Hematopoietic multipotent progenitor cell (in vitro differentiated cells): ENCODE measurements at places on chromosomes 4 and X. TPM values are rescaled to one million over a fixed set of nuclear protein-coding genes. Genes with fewer than 3 reads are reported as not detected.

DNA sequence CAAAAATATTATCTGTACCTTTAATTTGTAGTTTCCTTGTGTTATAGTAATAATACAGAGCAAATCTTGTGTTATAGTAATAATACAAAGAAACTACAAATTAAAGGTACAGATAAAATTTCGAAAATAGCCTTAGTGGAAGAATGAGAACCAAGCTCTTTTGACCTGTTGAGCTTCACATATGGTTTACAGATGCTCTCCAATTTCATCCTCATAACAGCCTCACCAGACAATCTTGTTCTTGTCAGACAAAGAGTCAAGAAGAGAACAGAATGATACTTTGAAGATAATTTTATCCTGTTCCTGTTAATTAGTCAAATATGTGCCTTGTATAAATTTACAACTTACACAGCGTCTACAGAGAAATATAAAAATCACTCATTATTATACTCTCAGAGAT is 12.8 kb downstream of the ATXN3L start:
- DNase-seq, result no peak

- DNase-seq, result no peak
These were observed 302.4 kb downstream of the IL1RAPL1 start for GRCh38 chrX:28889591-28890090.

GRCh38 chr4:186726426-186727168 is 2.9 kb upstream of the FAT1 start:
- DNase-seq, result no peak

DNA sequence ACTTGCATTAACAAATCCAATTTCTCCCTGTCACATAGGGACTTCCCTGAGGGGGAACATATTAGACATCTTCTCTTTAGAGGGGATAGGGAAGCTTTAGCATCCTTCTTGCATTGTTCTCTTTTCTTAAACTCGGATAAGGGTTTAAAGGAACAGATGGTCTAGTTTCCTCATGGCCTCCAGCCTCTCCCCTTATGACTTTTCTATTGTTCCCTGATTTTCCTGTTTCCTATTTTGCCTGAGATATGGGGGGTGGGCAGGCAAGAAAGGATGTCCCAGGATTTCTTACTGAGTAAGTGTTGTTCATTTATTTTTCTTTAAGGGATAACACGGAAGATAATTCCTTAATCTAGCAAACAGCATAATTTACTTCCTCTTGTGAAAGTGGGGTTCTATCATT is 107.7 kb upstream of the MAGEE2 start:
- no peak for DNase-seq

DNA sequence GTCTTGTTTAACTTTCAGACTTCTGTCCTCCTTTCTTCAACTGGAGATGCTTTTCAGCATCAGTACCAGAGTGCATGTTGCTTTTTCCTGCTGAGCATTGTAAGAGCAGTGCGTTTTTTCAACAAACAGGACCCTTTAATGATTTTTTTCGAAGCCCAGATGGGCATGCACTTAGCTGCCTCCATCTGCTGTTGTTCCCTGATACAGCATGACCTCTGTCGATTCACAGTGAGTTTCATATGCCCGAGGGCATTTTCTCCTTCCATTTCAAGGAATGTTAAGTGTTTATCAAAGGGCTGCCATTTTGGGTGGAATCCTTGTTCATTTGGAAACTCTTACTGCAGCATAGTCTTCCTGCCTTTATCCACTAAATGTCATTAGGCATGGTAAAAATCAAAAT is 428.6 kb downstream of the DTHD1 start:
- DNase-seq, result no peak

- no peak for DNase-seq
These were observed 1239.8 kb downstream of the PCDH7 start for GRCh38 chr4:31959972-31960371.

DNA sequence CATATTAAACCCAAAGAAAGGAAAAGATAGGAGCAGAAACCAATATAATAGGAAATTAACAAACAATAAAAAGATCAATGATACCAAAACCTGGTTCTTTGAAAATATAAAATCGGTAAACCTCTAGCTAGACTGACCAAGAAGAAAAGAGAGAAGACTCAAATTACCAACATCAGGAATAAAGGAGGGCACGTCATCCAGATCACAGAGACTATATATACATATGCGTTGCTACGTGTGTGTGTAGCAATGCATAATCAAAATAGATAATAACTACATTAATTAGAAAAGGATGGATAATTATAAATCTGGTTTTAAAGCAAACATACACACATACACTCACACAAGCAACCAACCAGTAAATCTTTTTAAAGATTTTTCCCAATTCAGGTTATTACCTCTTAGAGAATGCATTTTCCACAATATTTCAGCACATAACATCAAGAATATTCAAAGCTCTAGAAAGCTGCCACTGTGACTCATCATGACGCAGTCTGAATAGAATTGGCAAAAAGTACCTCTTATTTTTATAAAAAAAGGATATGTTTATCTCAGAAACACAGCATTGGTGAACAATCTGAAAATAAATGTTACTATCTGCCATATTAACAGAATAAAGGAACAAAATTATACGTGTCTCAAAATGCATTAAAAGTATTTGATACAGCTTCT is 41.4 kb upstream of the USP9X start:
- DNase-seq, result no peak

DNA sequence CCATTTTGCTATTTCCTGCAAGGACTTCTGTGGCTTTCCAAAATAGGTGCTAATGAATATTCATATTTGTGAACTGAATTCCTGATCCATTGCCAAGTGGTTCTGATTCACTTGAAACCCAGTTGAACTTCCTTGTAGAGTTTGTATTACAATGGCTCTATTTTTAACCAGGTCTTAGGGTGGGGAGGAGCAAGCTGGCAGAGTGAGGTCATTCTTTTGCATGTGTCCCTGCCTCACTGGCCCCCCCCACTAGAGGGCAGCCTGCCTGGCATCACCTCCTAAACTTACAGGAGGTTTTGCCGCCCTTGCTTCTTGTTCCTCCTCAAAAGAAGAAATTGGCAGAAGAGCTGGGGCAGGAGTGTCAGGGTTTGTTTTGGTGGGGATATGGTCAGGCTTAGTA is 10.5 kb downstream of the PTTG2 start:
- DNase-seq, result peak; percentile 62

DNA sequence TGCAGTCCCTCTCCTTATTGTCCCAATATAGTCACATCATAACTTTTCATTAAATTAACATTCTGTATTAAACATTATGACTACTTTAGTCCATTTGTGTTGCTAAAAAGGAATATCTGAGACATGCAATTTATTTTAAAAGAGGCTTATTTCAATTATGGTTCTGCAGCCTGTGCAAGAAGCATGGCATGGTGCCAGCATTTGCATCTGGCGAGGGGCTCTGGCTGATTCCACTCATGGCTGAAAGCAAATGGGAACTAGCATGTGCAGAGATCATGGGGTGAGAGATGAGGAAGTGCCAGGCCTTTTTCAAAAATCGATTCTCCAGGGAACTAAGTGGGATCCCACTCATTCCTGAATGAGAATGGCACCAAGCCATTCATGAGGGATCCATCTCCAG is 476.3 kb upstream of the RPS6KA3 start:
- no peak for DNase-seq

DNA sequence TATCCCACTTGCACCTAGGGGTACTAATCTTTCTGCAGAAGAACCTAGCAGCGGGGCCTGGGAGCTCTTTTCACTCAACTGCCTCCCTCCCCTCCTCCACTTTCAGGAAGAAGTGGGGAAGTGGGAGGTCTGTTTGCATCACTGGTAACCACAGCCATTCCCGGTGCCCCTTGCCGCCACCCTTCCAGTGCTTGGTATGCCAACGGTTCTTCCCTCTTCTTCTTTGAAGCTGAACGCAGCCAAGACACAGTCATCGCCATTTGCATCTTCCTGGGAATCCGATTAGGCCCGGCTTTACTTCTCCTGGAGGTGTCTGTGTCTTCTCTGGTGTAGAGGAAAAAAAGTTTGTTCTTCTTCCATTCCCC is 47.2 kb upstream of the RBPJ start:
- no peak for DNase-seq

- DNase-seq, result no peak
These were observed 407.9 kb downstream of the PCDH18 start for GRCh38 chr4:137124278-137124932.

DNA sequence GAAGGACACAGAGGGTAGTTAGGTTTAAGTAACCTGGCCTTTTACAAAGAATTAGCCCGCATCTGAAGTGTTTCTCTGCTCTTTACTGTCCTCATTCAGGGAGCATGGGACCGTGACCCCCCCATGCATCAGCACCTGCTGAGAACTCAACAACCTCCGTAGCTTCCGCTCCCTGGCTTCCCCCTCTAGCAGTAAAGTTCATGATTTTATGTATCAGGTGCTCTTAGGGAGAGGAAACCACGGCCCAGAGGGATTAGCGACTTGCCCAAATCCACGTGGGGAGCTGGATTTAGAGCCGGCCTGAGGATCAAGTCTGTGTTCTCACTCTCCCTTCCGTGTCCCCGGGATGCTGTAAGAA is 284.6 kb upstream of the GATB start:
- no peak for DNase-seq

- no peak for DNase-seq
These were observed 2.3 kb upstream of the SOWAHD start for GRCh38 chrX:119755981-119756533.

GRCh38 chrX:154785716-154786115 is 19.6 kb downstream of the MPP1 start:
- no peak for DNase-seq

- no peak for DNase-seq
These were observed 916.7 kb upstream of the POU3F4 start for GRCh38 chrX:82591421-82591820.

GRCh38 chrX:87299563-87300160 is 217.9 kb upstream of the KLHL4 start:
- DNase-seq, result no peak

DNA sequence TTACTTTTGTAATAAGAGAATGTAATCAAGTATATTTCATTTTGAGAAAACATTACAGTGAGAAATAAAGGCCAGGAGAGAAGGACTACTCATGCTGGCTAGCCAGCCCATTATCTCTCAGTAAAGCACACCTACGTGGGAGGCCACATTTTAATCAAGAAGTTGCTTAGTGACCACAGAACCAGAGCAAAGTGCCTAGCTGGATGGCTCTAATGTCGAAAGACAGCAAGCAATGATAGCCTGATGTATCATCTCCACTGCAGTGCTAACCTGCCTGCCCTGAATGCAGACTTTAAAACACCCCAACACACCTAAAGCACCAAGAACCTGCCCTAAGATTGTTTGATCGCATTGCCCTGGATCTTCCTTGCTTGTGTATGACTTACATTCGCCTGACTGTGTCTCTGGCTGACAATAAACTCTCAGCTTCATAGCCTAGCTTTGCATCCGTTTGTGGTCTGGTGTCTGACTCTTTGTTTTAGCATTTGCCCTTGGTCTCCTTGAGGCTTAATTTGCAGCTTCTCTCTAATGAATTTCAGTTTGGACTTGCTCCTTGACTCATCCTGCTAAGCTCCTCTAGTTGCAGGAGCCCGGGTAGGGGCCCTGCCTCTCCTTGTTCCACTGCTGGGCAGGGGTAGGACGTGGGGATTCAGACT is 31.4 kb upstream of the SOWAHD start:
- no peak for DNase-seq

GRCh38 chr4:38169524-38169923 is 209.3 kb downstream of the PTTG2 start:
- DNase-seq, result no peak

CENPE gene
- total RNA-seq, result 1.3 TPM

CCDC120 gene
- total RNA-seq, result 3.5 TPM

CHIC1 gene
- total RNA-seq, result 2.7 TPM

GAGE12J gene
- not detected for total RNA-seq
